ENCODE measurements at places on chromosomes 7 and 10.
A peak's percentile ranks its signal among the peaks of the same experiment; 100 is the strongest.

- DNase-seq: peak; percentile 33
Measured at GRCh38 chr7:149209518-149210269, 14.3 kb downstream of the ZNF282 start.

GRCh38 chr7:64320547-64321513 is 7.1 kb downstream of the ZNF736 start:
- DNase-seq: peak; percentile 21

DNA sequence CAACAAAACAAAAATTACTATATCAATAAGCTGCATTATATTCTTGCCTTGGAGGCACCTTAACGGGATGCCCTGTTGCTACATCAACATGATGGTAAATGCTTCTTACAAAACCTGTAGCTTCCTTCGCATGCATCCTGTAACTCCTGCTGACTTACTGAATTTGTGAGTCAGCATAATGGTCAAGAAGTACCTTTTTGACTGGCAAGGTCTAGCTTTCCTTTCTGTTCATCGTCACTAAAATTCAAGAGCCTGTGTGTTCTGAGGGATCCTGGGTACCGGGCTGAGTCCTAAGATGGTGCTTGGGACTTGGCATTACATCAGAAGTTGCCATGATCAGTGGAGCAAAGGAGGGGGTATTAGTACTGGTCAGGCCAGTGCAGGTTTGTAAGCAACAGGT is 4.9 kb downstream of the PFKFB3 start:
- no peak for DNase-seq

GRCh38 chr7:88758381-88759229 is 895 bp upstream of the ZNF804B start:
- no peak for DNase-seq

DNA sequence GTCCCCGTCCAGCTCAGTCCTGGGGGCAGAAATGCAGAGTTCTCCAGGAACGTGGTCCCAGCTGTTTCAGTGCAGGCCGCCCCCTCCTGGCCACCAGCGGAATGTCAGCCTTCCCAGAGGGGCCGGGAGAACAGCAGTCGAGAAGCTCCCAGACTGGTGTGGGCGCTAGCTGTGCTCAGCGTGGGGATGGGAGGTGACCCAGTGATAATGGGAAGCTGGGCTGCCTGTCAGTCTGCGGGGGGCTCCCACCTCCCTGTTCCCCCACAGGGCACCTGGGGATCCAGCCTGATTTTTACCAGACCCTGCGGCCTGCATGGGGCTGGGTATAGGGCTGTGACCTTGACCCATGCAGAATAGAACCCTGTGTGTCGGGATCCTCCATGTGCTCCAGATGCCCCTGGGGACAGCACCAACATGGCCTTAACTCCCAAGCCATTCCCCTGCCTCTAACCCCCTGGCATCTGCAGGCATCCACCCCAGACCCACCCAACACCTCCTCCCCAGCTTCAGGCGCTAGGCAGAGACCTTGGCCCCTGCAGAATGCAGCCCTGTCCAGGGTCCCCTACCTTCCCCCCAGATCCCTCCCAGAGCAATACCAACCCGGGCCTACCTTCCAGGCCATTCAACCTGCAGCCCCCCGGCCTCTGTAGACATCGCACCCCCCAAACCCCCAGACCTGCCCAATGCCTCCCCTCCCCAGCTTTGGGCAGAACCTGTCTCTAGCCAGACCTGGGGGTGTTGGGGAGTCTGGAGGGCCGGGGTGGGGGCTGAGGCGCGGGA is 880 bp upstream of the ELN start:
- DNase-seq: peak; percentile 52

- no peak for DNase-seq
Measured at GRCh38 chr7:108157606-108158335, 27.6 kb upstream of the LAMB4 start.

DNA sequence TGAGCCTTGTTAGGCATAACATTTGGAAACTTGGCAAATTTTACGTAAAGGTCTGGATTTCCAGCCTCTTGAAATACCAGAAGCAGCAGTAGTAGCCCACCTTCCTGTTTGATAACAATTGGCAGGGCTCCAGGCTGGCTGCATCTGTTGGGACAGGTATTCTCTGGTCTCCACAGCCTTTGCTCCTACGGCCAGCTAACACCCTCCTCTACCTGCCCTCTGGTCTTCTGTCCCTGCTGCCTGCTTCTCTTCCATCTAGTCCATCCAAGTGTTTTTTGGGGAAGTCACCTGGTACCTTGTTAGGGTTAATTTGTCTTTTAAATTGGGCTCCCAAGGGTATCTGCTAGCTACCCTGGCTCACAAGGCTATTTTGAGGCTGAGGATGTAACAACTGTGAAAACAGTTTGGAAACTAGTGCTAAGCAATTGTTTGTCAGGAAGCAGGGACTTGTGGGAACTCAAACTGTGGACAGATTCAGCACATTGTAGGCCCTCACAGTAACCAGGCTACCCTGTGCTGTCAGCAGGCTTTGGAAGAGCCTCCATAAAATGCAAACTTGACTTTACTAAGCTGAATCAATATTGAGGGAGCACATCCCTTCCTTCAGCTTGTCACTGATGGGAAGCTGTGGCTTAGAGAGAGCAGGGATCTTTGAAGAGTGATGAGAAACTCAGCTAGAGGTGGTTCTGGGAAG is 8.5 kb downstream of the RPS24 start:
- DNase-seq: no peak

- no peak for DNase-seq
Measured at GRCh38 chr10:12507165-12507850, 158.0 kb downstream of the CAMK1D start.

DNA sequence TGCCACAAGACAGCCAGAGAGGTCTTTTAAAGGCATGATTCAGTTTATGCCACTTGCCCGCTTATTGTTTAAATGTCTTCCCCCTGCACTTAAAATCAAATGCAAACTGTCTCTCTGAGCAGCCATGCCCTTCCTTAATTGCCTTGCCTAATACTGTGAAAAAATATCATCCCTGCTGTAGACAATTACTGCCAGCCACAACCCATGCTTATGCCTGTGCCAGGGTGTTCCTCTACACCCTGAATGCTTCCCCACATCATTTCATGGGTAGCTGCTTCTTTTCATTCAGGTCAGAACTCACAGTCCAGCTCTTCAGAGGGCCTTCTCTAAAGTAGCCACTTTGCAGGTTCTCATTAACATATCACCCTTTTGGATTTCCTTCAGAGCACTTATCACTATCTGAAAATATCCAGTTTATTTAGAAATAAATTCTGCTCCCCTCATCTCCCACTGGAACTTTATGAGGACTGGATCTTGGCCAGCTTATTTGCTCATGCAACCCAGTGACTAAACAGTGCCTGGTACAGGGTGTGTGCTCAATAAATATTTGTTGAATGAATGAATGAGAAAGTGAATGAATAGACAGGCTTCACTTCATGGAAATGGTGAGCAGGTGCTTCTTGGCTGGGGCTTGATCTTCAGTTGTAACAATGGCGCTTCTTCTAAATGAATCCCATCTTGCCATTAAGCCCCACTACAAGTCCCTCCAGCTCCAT is 162.4 kb upstream of the MDFIC start:
- DNase-seq: no peak

- no peak for DNase-seq
Measured at GRCh38 chr10:8092428-8092827, 37.9 kb downstream of the GATA3 start.

DNA sequence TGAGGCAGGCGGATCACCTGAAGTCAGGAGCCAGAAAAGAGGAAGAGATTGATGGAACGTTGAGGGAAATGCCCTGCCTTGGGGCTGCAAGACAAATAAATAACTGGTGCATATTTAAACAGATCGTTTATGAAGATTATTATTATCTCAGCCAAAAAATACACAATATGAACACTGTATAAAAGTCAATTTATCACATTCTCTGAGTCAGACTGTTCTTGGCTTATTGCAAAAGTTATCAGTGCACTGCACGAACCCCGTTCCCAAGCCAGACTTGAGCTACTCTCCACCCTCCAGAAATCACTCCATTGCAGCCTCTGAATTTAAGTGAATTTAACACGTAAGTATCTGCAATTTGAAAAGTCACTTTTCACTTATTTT is 1.6 kb downstream of the DNMBP start:
- DNase-seq: no peak

DNA sequence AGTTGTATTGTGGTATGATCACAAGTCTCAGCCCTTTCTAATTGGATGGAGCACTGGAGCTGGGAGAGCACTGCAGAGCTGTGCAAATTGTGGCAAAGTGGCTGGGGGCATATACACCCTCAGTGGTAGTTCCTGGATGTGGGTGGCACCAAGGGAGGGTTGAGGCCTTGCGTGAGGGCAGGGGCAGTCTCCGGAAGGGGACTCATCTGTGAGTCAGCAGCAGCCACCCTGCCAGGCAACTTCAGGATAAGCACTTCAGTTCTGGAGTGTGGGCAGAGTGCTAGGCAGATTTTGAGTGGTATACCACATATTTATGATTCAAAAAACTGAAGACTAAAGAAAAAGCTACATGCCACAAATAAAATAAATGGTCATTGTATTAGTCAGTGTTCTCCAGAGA is 210.5 kb downstream of the ETV1 start:
- no peak for DNase-seq

DNA sequence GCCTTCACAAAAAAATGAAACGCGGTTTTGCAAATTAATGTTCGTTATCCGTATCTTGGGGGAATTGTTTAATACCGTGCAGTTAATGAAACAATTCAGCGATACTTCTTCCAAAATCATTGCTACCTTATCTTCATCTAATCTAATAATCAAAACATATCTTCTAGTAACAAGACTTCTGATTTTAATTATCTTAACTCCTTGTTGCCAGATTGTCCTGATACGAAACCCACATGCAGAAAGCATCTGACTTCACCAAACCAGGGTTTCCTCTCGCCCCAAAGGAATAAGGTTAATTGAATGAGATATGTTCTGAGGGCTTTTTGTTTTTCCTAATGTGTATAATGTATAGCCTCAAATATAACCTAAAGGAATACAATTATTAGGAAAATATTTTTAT is 105.2 kb upstream of the SH2B2 start:
- no peak for DNase-seq

GRCh38 chr10:78049851-78050250 is 16.2 kb downstream of the RPS24 start:
- DNase-seq: peak; percentile 39

GRCh38 chr10:25974897-25975459 is 40.9 kb downstream of the MYO3A start:
- DNase-seq: no peak

DNA sequence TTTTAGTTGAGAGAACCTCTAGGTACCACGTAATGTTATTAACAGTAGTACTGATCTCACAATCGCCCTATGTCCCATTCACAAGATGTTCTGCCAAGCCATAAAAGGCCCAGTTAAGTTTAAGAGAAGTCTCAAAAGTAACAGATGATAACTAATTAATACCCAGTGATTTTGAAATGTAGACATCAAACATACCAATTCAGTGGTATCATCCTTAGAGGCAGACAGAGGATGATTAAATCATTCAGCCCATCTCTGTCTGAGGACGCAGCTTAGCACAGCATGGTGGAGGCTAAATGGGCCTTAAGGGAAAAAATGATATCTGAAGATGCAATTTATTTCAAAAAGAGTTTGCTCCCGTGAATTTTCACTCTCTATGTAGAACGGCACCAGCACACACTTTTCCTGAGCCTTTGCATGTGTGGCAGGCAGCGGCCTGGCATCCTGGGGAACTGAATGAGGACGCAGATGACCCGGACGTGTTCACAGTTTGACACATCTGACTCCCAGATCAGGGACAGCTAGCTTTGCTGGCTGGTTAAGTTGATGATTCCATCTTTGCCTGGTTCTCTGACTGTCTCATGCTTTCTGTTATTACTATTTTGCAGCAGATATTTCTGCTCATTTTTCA is 13.4 kb downstream of the EGFR start:
- no peak for DNase-seq

DNA sequence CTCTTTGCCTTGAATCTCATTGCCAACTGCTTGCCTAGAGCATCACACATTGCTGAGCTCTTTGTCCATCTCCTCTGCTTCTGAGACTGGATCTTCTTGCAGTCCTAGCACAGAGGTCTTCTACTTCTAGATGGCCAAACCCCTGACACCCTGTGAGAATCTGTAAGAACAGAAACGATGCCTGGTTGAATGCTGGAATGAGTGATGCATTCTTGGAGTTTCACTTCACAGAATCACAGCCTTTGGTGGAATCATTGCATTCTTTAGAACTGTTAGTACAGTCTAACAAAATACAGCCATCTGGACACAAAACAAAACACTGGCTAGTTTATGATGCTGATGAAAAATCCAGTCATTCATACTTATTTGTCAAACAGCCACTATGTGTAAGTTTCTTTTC is 141.7 kb upstream of the ITGB1 start:
- DNase-seq: no peak

DNA sequence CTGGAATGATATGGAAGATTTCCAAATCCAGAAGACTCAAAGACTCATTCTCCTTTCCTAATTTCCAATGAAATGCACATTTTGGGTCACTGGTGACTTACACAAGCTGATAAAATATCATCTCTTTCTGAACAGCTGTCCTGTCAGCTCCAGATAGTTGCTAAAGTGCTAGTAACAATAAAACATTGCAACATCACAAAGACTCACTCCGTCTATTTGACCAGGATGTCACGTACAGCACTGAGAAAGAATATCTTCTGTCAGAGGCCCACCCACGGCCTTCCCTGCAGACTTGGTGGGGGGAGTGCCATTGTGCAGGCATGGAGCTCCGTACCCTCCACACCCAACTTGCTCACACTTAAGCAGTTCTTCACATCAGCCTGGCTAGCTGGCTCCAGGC is 78.9 kb upstream of the EGR2 start:
- DNase-seq: no peak

DNA sequence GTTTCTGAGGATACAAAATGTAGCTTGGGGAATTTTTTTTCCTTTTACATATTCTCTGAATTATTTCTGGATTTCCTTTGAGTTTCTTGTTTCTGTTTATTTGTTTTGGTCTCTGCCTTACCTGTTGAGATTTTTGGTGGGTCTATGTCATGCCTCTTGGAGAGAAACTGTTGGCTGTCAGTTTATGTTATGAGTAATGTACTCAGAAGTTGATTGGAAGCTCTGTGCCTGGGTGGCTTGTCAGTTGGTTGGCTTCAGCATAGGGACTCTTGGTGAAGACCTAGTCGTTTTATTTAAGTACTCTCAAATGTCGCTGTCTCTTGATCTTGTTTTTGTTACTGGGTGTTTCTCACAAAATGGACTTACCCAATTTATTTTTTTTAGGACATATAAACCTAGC is 132.4 kb downstream of the CDK14 start:
- DNase-seq: no peak

GRCh38 chr10:78640796-78641636 is 427.8 kb upstream of the ZMIZ1 start:
- peak; percentile 60 for DNase-seq

- no peak for DNase-seq
Measured at GRCh38 chr7:36279200-36279925, 110.3 kb upstream of the ANLN start.

GRCh38 chr10:14378387-14378960 is 47.8 kb upstream of the FRMD4A start:
- DNase-seq: no peak
